Spleen (tissue), 13 donors: ENCODE measurements at places on chromosomes 7 and 10. TPM values are rescaled to one million over a fixed set of nuclear protein-coding genes. Genes with fewer than 3 reads are reported as not detected.

BBIP1 gene
- 24.3 TPM for total RNA-seq

PKD2L1 gene
- 3.8 TPM for total RNA-seq

POLR2J2 gene
- 16.7 TPM for total RNA-seq

GPR26 gene
- not detected for total RNA-seq

SPDYE8 gene
- not detected for total RNA-seq

C10orf143 gene
- total RNA-seq, result 4.5 TPM

TAS2R3 gene
- total RNA-seq, result 8.5 TPM

TECTB gene
- not detected for total RNA-seq

FEZF1 gene
- total RNA-seq, result not detected

ZCCHC24 gene
- 34.1 TPM for total RNA-seq

C7orf33 gene
- total RNA-seq, result not detected

AEBP1 gene
- 88.3 TPM for total RNA-seq

GDF2 gene
- not detected for total RNA-seq

AKR1C8 gene
- total RNA-seq, result not detected

STEAP4 gene
- 70.7 TPM for total RNA-seq

CHST3 gene
- total RNA-seq, result 8.3 TPM

FAM25A gene
- total RNA-seq, result not detected

SLC26A5 gene
- 0.52 TPM for total RNA-seq

GIMAP5 gene
- total RNA-seq, result 74.2 TPM

OR2A1 gene
- total RNA-seq, result 0.29 TPM

MMP21 gene
- not detected for total RNA-seq

MBLAC1 gene
- total RNA-seq, result 2.8 TPM

EEPD1 gene
- 23.4 TPM for total RNA-seq

CCL24 gene
- 228 TPM for total RNA-seq

INA gene
- total RNA-seq, result not detected

GHRHR gene
- total RNA-seq, result not detected

NME8 gene
- total RNA-seq, result 2.7 TPM

TAS2R41 gene
- total RNA-seq, result not detected

CHRM2 gene
- not detected for total RNA-seq

OPN4 gene
- not detected for total RNA-seq

PNLIPRP1 gene
- total RNA-seq, result 1.2 TPM

PHKG1 gene
- 3.4 TPM for total RNA-seq

ELMO1 gene
- total RNA-seq, result 229 TPM

PI4K2A gene
- total RNA-seq, result 21.8 TPM

GPNMB gene
- 57.0 TPM for total RNA-seq

FAM185A gene
- 22.4 TPM for total RNA-seq

SPDYE9 gene
- total RNA-seq, result not detected

RNF32 gene
- 0.28 TPM for total RNA-seq

EGR2 gene
- total RNA-seq, result 2.8 TPM

NEBL gene
- 0.30 TPM for total RNA-seq

C10orf67 gene
- total RNA-seq, result 0.17 TPM

LIPN gene
- total RNA-seq, result not detected

HKDC1 gene
- total RNA-seq, result 0.70 TPM

NKX1-2 gene
- not detected for total RNA-seq

GATAD1 gene
- total RNA-seq, result 34.6 TPM

PTN gene
- total RNA-seq, result 11.9 TPM

PIK3AP1 gene
- 196 TPM for total RNA-seq

ARL4A gene
- total RNA-seq, result 35.6 TPM

OR13A1 gene
- total RNA-seq, result 0.19 TPM

MCMBP gene
- 48.6 TPM for total RNA-seq

SFTPA1 gene
- total RNA-seq, result not detected

TFAM gene
- 26.1 TPM for total RNA-seq
